ENCODE measurements at places on chromosomes 6 and 20.

DNA sequence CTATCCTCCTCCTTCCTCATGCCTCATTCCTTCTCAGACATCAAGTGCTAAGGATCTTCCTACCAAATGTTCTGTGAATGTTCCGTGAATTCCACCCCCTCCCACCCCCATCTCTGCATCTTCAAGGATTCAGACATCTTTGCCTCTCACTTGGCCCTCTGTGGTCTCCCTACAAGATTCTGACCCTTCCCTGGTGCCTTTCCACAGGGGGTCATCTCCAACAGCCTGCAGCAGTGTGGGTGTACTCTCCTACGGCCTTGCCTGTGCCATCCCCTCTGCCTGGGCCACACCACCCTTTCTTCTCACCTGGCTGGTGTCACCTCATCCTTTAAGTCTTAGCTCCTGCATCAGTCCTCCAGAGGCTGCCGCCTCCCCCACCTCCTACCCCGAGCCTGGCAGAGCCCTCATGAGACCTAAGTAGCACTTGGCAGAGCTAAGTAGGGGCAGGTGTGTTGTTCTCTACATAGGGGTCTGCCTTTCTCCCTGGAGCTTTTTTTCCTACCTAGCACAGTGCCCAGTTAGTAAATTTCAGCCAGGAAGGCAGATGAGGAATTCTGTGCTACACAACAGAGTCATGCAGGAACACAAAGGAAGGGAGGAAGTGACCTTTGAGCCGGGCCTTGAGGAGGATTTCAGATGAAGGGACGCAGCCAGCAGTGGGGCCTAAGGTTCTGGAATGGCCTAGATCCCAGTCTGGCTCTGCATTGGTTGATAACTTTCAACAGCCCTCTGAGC is 43.1 kb downstream of the TM9SF4 start:
- DNase-seq, result no peak

DNA sequence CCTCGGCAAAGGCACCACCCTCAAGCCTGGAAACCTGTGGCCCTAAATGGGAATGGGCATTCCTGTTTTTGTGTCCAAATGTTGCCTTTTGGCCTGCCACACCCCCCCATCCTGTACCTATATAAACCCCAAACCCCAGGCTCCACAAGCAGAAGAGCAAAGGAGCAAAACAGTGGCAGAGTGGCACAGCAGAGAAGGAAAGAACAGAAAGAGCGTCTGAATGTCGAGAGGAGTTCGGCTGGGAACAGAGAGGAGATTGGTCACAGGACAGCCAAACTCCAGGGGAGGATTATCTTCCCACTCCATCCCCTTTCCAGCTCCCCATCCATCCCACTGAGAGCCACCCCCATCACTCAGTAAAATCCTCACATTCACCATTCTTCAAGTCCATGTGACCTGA is 58.0 kb upstream of the PREP start:
- no peak for DNase-seq

DNA sequence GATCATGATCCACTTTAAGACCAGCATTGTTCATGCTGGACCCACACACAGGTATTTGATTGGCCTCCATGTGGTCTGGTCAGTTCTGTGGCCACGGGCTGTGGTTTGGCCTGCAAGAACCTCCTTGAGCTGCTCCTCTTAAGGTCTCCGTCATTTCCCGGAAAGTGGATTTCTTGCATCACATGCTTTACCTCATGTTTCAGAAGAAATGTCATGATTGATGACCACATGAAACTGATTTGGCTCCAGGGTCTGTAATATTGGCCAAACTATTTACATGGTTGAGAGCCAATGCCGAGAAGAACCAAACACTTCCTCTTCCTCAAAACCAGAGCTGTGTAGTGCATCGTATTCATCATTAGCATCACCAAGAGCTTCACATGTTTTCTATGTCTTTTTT is 13.2 kb upstream of the RSPH3 start:
- DNase-seq, result no peak

DNA sequence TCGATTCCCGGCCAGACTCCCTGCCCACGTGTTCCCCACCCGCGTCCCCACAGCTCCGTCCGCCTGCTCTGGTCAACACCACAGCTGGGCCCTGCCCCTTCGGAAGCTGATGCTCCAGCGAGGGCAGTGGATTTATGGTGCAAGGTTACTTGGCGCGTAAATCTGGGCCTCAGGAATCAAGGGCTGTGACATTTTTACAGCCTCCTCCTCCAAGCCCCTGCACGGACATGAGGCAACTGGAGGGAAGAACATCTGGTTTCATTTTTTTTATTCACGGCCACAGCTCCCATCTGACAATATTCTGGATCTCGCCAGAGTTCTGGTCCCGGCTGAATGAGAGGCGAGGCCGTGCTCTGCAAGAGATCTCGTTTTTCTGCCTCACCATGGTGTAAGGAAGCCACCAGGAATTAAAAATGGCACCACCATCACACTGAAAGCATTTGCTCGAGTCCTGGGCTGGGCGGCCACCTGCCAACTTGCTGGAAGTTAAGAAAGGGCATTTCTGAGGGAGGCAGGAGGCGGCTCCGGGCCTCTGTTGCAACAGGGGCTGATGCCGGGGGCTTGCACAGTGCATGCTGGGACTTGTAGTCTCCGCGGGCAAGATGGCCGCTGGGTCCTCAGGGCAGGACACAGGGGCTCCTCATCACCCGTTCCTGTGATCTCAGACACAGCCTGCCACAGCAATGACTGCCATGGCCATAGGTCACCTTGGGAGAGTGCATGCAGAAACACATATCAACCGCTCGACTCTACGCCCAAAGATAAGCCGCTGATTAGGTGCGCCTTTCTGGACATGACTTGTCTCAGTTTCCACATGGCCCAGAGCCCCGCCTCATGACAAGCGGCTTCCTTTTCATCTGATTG is 148.5 kb downstream of the LY86 start:
- peak; percentile 93 for DNase-seq

DNA sequence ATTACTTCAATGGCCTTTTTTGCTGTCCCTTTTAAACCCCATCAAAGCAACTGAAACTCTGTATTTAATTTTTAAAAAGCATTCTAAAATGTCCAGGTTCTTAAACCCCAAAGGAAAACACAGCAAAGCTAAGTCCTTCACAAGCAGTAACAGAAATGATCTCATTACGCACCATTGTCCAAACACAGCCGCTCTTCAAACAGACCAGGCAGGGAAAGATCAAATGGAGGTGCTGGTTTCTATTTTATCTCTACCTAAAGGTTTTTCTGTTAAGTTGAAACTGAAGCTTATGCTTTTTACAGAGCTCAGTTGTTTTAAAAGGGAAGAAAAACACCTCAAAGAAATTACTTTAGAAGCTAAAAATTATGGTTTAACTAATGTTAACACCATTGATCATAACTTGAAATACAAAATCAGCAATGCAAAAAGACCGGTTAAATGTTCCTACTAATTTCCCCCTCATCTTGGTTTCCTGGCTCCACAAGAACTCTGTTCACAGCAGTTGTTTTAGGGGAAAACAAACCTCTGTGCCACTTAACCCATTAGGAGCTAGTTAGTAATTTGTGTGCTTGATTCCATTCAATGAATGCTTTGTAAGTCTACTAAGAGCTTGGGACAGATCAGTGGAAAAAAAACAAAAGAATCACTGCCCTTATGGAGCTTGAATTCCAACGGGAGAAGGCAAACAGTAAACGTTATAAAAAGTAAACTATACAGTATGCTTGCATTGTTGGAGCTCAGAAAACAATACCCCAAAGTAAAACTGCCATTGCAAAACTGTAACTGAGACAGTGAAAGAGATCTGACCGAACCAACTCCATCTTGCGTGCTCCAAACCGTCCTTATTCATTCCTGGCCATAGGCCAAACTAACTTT is 87.4 kb downstream of the CD24 start:
- no peak for DNase-seq
